ENCODE measurements at places on chromosomes 7 and 10.

DNA sequence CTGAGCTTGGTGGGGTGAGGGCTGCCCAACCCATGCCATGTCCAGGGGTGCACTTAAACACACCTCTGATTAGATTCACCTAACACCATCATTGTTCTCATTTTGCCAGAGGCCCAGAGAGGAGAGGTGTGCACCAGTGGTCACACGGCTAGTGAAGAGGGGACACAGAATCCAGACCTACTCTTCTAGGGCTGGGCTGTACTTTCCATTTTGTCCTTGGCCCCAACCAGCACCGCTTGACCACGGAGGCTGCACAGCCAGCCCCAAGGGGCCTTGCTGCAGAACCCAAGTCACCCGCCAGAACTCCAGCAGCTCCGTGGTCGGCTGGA is 246 bp upstream of the WDFY4 start:
- DNase-seq, result no peak

GRCh38 chr7:149279111-149279743 is 17.2 kb downstream of the ZNF783 start:
- DNase-seq, result no peak

DNA sequence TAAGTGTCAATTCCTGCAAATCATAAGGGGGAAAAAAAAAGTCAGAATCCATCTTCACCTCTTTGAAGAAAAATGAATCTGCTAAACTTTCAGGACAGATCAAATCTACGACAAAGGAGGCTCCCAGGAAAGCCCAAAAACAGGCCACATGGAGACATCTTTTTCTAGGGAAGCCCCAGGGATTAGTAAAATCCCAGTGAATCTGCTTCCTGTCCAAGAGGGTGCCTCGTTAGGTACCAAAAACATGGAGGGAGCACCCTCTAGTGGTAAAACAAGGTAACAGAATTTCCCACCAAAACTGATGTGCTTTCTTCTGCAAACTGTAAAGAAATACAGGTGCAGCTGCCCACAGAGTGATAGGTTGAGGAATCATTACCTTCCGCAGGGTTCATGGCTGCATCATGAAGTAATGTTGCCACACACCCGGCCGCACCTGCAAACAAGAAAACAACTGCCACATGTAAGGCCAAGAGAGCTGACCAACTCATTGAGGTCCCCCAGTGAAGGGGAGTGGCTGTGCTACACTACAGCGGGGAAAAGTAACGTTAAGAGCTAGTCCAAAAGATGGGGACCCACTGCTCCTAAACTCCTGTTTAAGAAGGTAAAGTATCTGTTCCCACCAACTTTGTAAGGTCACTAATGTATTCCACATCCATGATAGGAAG is 7.9 kb downstream of the SLC25A28 start:
- DNase-seq, result peak; percentile 45

GRCh38 chr7:95776561-95777185 is 4.3 kb downstream of the DYNC1I1 start:
- DNase-seq, result no peak

GRCh38 chr7:29413626-29414136 is 150.0 kb upstream of the PRR15 start:
- no peak for DNase-seq

- peak; percentile 62 for DNase-seq
Observed at GRCh38 chr10:101214446-101215396, 14.5 kb downstream of the LBX1 start.

GRCh38 chr7:157612664-157613561 is 276.1 kb downstream of the DNAJB6 start:
- DNase-seq, result no peak

GRCh38 chr10:106440355-106440754 is 724.2 kb downstream of the SORCS1 start:
- no peak for DNase-seq

GRCh38 chr7:56091591-56091990 is 1.2 kb downstream of the PHKG1 start:
- DNase-seq, result no peak

GRCh38 chr7:44713141-44713540 is 35.5 kb upstream of the ZMIZ2 start:
- no peak for DNase-seq

GRCh38 chr7:43655584-43655983 is 72.7 kb downstream of the STK17A start:
- no peak for DNase-seq

DNA sequence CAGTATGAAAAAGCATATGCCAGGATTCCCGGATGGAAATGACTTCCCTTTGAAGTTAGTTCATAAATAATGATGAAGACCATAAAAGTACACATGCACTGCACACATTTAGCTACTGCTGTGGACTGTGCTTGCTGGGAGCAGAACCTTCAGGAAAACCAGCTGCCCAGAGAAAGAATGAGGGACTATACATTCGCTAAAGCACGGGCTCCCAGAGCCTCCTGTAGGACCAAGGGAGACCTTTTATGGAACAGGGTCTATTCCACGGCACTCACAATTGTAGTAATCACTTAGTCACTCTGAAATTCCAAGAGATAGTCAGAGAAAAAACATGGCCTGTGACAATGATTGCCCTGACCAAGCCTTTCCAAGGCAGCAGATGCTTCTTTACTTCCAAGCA is 24.1 kb downstream of the SORCS3 start:
- DNase-seq, result no peak

GRCh38 chr10:97365761-97366351 is 31.3 kb upstream of the FRAT2 start:
- DNase-seq, result no peak
